ENCODE measurements at places on chromosomes 4 and X. TPM values are rescaled to one million over a fixed set of nuclear protein-coding genes. Genes with fewer than 3 reads are reported as not detected.
A peak's percentile ranks its signal among the peaks of the same experiment; 100 is the strongest.

The SLC2A9 gene
- total RNA-seq, result 4.5 TPM

The GAGE2A gene
- total RNA-seq, result not detected

The UCHL1 gene
- total RNA-seq, result not detected

The POU3F4 gene
- not detected for total RNA-seq

The GAGE12E gene
- total RNA-seq, result not detected

The CXCL1 gene
- total RNA-seq, result not detected

The JADE3 gene
- 1.1 TPM for total RNA-seq

- no peak for DNase-seq
Observed at GRCh38 chrX:30196322-30196721, 19.0 kb upstream of the MAGEB2 start.

DNA sequence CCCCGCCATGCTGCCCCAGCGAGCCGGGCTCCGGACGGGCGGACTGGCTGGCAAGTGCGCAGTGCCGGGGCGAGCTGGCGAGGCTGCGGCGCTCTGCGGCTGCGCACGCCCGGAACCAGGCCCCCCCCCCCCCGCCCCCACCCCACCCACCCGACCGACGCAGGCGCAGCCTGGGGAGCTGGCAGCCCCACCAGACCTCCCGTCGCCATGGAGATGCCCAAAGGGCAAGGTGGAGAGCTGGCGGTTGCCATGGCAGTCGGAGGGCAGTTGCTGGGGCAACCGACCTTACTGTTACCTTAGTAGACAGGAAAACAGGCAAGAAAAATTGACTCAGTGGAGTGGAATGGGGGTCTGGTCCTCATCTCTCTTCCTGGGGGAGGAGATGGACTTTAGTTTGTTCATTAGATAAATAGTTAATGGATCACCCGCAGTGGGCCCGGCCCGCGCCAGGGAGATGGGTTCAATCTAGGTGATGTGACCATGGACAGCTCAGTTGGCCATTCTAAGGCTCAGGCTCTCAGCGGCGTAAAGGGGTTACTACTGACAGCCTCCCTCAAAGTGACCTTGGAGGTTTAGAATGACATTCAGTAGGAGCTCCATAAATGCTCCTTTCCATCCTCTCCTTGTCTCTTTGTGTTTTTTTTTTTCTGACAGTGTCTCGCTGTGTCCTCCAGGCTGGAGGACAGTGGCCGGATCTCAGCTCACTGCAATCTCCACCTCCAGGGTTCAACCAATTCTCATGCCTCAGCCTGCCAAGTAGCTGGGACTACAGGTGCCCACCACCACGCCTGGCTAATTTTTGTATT lies at the start of gene PCSK1N:
Gene PCSK1N (minus strand): TSS at position 87 of the 806 bp plus-strand sequence. CDS start 78 bp downstream, at position 9.
- DNase-seq, result peak; percentile 17

- no peak for DNase-seq
Observed at GRCh38 chr4:5923376-5923775, 30.5 kb upstream of the CRMP1 start.

DNA sequence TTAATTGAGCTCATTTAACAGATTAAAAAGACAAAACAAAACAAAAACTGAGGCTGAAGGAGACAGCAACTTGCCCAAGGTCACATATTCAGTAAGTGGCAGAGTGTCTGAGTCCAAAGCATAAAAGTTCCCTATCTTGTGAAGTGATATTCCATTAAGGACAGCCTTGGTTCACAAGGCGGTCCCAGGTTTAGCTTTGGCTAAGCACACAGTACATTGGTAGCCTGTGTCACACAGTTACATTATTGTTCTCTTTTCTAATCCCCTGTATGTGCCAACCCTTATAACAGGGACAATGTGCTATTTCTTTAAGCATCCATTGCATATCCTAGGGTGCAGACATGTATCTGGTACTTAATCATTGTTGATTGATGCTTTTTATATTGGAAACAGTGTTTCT lies 139.9 kb downstream of the NPNT start:
- no peak for DNase-seq

- no peak for DNase-seq
Observed at GRCh38 chr4:68921051-68921450, 30.6 kb downstream of the UGT2A3 start.

DNA sequence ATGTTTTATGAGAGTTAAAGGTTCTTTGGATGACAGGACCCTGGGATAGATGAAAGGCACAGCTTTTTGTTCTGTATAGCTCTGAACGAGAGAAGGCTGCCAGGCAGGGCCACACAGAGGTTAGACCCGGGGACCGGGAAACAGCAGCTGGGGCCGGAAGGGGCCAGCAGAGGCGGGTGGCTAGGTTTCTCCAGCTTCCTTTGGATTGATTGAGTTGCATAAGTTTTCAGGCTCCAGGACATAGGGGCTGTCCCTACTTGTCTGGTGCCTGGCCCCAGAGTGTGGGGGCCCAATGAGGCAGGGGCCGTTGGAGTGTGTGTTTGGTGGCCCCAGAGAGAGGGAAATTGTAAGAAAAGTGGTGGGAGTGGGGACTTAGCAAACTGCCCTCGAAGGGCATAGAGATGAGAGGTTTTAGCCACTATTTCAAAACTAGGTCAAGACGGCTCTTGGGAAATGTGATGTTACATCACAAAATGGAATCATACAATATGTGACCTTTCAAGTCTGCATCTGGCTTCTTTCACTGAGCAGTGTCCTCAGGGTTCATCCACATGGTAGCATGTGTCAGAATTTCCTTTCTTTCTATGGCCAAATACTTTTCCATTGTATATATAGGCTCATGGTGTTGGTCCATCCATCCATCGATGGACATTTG lies 3.7 kb downstream of the ZFP92 start:
- DNase-seq, result no peak

DNA sequence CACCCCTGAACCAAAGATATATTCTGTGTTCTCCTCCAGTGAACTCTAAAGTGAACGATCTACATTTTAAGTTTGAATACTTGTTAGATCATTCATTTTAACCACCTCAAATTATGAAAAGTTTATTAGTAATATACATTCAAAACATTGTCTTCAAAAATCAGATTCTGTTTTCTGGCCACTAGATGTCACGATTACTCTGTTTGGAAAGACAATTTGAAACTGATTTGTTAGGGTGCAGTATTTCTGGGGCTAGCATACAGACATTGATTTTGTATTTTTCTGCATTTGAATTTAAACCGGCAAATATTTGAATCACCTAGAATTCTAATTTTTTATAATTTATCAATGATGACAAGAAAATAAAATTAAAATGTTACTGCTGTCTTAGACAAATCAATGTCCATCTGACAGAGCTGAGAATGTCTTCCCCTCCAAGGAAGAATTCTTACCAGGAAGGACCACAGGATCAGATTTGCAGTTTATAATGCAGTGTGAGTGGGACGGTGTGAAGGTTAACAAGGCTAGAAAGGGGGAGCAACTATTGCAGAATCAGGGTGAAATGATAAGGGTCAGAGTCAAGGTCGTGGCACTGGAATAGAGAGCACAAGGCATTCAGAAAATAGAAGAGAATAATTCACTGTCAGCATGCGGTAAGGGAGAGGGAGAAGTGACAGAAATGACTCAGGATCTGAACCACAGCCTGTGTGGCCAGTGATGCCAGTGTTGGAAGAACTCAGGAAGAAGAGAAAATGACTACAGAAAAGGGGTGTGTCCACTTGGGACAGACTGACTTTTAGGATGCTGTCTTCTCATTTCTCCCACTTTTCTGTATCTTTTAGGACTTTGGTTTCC lies 91.6 kb downstream of the ANXA10 start:
- no peak for DNase-seq

DNA sequence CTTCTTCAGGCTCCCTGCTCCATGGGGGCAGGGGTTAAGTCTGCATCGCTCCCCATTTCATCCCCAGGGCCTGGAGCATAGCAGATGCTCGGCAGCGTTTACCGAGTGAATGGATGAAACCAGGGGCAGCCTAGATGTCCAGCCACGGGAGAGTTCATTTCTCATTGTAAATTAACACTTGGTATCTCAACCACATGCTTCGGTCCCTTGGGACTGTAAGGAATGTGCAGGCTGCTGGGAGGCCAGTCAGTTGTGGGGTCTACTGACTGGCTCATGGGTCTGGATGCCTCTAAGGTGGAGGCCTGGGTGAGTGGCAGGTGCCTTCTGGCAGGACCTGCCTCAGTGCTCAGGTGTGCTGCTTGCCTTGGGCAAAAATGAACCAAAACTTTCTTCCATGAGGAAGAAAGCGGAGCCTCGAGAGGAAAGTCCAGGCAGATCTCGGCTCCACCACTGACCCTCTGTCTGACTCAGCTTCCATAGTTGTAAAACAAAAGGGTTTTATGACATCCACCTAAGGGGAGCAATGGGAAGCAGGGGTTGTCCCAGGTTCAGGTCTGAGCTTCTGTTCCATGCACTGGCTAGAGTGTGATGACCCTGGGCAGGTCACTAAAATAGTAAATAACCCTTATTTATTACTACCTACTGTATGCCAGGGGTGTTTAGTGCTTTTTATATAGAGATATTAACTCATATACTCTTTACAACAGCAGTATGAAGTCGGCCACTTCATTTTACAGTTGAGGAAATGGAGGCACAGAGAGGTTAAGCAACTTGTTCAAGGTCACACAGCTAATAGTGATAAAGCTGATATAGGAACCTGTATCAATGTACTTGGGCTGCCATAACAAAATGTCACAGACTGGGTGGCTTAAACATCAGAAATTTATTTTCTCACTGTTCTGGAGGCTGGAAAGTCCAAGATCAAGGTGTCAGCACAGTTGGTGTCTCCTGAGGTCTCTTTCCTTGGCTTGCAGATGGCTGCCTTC lies 144.3 kb upstream of the STX18 start:
- DNase-seq, result no peak

DNA sequence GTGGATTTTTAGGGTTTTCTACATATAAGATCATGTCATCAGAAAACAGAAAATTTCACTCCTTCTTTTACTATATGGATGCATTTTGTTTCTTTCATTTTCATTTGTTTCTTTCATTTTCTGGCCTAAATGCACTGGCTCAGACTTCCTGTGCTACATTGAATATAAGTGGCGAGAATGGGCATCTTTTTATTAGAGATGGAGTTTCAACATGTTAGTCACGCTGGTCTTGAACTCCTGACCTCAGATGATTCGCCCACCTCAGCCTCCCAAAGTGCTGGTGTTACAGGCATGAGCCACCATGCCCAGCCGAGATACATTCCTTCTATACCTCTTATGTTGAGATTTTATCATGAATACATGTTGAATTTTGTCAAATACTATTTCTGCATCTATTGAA lies 61.8 kb downstream of the BRWD3 start:
- no peak for DNase-seq

DNA sequence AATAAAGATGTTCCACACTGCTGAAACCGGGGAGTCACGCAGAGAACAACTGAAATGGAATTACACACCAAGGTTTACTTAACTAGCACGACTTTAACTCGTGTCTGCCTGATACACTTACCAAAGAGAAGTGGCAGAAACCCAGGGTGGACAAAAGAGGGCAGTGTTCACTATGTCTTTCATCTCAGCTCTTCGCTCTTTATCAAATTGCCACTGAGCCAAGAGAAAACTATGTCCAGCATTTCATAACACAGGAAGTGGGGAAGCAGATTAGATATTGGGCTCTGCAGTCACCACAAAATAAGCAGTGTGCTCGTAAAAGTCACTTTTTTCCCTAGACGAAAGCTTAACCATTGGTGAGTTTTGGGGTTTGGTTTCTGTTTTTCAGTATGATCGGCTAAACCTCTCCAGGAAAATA lies 155.7 kb downstream of the CHIC2 start:
- no peak for DNase-seq

GRCh38 chr4:73729534-73730165 lies 10.7 kb upstream of the CXCL8 start:
- no peak for DNase-seq

- no peak for DNase-seq
Observed at GRCh38 chr4:48699475-48699874, 80.6 kb downstream of the FRYL start.

DNA sequence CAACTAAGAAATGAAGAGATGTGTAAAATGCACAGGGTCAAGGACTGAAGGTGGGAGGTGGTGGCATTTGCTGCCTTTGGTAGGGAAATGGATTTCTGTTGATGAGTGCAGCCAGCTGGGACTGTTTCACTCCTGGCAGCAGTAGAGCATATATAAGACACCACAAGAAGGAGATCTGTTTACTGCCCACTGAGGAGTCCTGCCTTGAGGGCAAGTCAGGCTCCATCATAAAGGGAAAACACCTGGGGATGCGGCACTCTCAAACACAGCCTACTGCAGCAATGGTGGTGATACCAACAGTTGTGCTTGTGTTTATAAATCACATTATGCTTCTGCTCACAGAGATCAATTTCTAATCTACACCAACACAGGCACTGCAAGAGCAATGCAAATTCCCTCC lies 222.1 kb downstream of the TACR3 start:
- DNase-seq, result no peak

- DNase-seq, result no peak
Observed at GRCh38 chr4:69066945-69067344, 29.3 kb upstream of the UGT2B7 start.

- no peak for DNase-seq
Observed at GRCh38 chr4:99383399-99383798, 30.9 kb upstream of the ADH1C start.

GRCh38 chrX:120668357-120668756 lies 38.5 kb upstream of the C1GALT1C1 start:
- DNase-seq, result no peak

- no peak for DNase-seq
Observed at GRCh38 chrX:13432414-13433297, 112.8 kb upstream of the ATXN3L start.

DNA sequence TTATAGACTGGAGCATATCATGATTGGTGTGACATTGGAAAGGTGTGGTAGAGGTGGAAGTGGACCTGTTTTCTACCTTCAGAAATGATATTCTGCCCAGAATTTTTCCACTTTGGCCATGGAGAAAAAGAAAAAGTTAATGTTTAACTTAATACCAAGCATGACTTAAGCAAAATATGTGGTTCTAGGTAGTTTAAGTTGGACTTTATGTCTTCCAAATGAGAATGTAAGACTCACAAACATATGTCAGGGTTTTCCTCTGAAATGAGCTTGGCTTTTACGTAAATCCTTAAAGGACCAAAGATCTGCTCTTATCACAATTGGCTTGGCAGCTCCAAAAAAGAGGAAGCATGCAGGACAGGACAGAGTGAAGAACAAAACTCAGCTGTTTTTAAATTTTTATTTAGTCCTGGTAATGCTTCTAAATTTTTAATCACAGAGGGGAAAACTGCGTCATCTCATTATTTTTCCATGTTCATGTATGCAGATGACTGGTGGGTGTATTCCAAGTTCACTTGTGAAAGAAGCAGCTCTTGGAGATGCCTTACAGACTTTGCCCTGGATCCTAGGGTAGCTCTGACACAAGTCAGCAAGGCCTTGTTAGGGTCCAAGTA lies 98.2 kb downstream of the ANK2 start:
- DNase-seq, result no peak

DNA sequence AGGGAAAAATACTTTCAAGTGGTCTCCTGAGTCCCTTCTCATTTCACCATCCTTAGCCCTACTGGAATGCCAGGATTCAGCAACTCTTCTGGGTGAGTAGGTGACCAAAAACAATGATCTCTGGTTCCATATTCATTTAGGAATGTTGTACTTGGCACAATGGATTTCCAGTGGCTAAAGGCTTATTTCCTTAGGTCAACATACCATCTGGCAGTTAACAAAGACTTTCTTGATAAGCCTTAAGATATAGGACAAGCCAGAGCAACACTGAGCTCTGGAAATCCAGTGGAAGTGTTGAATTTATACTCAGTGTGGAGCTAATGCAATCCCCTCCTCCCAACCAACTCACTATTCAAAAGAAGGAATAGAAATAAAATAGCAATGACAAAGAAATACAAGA lies 139.4 kb upstream of the EMCN start:
- DNase-seq, result no peak

GRCh38 chr4:30837131-30837539 lies 117.0 kb downstream of the PCDH7 start:
- DNase-seq, result no peak
